ENCODE measurements at places on chromosomes 5 and 9.

GRCh38 chr5:717143-717542, 24.0 kb upstream of the TPPP start:
- DNase-seq = no peak

GRCh38 chr5:13278148-13278547, 666.3 kb downstream of the DNAH5 start:
- no peak for DNase-seq

DNA sequence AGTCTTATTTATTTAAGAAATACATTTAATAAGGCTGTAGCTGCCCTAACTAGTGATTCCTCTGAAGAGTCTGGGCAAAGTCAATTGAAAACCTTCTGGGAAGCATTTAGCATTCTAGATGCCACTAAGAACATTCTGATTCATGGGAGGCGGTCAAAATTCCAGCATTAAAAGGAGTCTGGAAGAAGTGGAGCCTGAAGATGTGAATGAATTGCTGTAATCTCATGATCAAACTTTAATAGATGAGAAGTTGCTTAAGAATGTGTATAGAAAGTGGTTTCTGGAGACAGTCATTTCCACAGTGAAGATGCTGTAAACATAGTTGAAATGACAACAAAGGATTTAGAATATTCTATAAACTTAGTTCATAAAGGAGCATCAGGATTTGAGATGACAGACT, 61.4 kb downstream of the WDR41 start:
- DNase-seq = no peak

DNA sequence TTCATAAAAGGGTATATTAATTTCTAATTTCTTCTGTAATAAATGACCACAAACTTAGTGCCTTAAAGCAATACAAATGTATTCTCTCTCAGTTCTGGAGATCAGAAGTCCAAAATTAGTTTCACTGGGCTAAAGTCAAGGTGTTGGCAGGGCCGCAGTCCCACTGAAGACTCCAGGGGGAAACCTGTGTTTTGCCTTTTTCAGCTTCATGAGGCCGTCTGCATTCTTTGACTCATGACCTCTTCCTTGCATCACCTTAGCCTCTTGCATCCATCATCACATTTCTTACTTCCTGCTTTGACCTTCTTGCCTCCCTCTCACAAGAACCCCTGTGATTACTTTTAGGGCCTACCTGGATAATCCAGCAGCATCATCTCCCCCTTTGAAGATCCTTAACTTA, 42.0 kb upstream of the ALDH1B1 start:
- DNase-seq = no peak

DNA sequence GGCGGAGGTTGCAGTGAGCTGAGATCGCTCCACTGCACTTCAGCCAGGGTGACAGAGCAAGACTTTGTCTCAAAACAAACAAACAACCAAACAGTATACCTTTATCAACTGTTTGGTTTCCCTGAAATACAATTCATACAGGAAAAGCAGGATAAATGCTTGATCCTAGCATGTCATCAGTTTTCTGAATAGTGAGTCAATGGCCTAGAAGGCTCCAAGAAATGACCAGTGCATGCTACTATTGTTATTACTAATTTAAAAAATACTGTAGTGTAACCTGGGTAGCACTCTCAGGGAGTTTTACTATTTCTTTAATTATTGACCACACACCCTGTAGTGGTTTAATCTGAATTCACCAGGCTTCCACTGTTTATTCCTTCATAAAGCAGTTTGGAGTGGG, 101.0 kb upstream of the PTPN3 start:
- DNase-seq = no peak

DNA sequence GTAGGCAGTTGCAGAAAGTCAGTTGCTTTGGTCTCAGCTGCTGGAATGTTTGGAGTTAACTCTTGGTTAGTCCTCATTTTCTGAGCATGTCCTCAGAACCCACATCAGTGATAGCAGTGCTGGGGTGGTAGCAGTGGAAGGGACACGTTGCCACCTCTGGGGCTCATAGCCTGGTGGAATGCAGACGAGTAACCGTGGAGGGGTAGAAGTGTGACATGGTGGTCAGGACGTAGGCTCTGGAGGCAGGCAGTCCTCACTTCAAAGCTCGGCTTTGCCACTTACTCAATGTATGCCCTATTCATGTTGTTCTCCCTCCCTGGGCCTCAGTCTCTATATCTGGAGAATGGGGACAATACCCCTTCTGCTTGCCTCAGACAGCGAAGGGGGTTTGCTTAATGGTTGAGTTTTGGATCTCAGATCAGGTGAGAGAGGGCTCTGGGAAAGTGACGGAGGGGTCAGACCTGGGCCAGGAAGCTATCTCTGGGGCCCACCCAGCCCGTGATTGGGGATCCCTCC, 62.8 kb downstream of the RGS3 start:
- DNase-seq = no peak

- DNase-seq = no peak
Observed at GRCh38 chr5:139670369-139671095, 22.4 kb downstream of the CXXC5 start.

DNA sequence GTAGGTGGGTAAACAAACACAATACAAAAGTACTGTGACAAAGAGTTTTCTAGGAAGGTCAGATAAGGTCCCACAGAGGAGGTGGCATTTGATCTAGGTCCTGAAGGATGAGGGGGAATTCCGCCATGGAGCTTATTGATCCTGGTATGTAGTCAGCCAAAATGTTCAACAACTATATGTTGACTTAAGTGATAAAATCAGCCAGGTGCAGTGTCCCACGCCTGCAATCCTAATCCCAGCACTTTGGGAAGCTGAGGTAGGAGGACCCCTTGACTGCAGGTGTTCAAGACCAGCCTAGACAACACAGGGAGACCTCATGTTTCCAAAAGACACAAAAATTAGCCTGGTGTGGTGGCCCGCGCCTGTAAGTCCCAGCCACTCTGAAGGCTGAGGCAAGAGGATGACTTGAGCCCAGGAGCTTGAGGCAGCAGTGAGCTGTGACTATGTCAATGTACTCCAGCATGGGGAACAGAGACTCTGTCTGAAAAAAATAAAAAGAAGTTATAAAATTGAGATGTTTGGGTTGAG, 46.4 kb upstream of the PLIN2 start:
- DNase-seq = no peak

GRCh38 chr5:79023348-79023747, 38.2 kb upstream of the ARSB start:
- DNase-seq = no peak

- DNase-seq = no peak
Observed at GRCh38 chr9:137286975-137287383, 9.5 kb downstream of the TOR4A start.

DNA sequence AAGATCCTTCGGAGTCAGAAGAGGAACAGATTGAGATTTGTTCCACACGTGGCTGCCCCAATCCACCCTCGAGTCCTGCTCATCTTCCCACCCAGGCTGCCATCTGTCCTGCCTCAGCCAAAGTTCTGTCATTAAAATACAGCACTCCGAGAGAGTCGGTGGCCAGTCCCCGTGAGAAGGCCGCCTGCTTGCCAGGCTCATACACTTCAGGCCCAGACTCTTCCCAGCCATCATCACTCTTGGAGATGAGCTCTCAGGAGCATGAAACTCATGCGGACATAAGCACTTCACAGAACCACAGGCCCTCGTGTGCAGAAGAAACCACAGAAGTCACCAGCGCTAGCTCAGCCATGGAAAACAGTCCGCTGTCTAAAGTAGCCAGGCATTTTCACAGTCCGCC, 85.9 kb downstream of the GOLPH3 start:
- DNase-seq = no peak

DNA sequence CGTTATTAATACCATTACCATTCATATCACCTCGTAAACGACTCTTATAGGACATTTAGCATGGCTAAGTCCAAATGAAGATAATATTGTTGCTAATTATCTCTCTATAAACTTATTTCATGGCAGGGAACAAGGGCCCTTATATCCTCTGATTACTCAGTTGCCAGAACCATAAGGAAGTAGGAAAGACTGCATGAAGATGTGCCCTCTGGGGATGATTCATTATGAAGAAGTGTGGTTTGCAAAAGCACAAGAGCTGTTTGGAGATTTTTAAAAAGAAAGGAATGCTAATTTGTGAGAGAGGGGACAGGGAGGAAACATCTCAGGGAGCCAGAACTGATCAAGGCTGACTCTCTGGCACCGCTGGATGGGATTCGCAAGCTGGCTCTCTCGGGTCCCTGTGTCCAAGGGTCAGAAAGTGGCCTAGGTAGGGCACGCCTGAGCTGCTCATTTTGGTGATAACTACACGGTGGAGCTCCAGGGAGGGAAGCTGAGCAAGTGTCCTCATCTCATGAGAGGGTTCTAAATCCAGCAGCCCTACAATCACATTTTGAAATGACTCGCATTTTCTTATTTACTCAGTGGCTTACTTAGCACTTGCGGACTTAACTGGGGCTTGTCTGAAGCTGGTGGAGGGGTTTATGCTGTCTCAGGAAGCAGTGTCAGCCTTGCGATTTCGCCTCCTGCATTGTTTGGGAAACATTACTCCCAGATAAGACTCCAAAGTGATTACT, 136.8 kb downstream of the C5orf15 start:
- DNase-seq = no peak

DNA sequence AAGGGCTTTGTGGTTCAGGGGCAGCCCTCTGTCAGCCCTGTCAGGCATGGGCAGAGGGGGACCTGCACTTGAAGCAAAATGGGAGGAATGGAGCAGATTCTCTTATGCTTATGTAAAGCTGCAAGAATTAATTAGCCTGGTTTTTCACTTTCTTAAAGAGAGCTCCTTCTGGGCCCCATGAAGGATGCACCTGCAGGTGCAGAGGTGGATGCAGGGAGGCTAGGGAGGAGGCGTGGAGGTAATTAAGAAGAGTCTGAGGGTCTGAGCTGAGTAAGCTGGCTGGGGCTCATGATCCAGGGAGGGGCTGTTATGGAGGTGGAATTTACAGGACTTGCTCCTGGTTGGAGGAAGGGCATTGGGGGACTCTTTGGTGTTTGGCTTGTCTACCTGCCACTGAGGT, 22.0 kb downstream of the NSG2 start:
- no peak for DNase-seq

DNA sequence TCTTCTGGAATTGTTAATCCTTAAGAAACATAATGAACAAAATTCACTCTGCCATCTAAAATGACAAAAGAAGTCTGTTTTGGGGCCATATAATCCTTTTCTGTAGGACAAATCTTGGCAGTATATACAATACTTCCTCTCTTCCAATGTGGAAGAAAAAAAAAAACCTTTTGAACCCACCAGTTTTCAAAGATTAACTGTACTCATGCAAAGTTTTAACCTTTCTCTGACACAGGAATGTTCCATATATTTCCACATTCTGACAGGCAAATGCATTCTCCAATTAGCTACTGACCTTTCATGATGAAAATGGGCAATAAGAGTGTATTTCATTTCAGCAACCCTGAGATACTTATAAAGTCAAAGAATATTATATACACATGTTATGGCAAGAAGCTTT, 65.4 kb downstream of the RNF130 start:
- DNase-seq = no peak

DNA sequence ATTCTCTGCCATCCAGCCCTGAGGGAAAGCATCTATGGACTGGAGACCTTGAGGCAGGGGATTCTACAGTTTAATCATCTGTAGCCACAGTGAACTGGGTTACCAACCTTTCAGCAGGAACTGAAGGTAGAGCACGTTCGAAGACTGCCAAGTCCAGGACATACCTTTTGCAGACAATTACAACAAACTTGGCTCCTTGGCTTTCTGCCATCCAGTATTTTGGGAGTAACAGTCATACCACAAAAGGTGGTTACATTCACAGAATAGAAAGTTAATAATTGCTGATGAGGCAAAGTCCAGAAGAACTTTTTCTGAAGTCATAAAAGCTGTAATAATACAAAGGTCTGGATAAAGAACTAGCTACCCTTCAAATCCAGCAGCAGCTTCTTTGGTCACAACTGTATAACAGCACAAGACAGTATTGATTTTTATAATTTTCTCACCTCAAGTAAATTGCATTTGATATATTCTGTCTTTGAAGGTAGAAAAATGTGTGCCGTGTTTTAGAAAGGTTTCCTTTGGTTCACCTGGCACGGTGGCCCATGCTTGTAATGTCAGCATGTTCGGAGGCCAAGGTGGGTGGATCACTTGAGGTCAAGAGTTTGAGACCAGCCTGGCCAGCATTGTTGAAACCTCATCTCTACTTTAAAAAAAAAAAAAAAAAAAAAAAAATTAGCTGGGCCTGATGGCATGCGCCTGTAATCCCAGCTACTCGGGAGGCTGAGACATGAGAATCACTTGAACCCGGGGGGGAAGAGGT, 236.6 kb downstream of the NR3C1 start:
- DNase-seq = no peak

DNA sequence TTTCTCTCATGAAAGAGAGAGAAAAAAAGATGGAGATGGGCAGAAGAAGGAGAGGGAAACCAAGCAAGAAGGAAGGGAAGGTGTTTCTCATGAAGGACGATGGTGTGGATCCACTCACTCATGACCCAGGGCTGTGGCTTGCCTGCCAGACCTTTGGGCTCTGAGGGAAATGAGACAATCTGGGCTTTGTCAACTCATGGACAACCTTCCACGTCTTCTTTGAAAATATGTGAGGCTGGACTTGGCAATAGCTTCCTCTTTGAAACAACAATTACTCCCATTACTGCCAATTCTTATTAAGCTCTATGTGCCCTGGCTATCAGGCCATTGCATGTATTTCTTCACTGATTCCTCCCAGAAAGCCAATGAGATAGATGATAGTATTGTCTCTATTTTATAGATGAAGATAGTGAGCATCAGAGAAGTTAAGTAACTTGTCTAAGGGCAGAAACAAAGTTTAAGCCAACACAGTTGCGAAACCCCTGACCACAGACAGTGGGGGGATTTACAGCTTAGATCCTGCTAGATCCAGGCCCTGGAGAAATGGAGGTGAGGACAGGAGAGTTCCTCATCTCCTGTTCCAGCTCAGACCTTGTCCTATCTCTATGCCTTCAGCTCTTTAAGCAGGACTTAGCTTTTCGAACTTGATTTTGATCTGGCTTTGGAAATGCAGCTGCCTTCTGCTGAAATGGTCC, 132.4 kb downstream of the GCNT1 start:
- no peak for DNase-seq

- DNase-seq = no peak
Observed at GRCh38 chr9:104802110-104802509, 38.2 kb downstream of the NIPSNAP3B start.

DNA sequence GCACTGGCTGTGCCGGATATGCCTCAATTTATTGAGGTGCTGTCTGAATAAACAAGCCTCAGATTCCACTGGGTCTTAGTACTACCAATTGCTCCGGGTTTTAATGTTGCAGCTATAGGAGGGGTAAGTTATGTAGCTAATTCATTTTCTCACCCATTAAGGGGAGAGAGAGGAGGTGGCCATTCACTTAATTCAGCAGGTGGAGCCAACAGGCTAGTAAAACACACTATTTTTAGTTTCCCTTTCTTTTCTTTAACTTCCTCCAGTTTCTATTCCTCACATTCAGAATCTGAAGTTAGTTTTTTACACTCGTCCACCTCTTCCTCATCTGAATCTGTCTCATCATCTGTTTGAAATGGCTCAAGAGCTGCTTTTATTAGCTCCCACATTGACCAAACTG, 105.6 kb upstream of the CDH10 start:
- DNase-seq = no peak

- no peak for DNase-seq
Observed at GRCh38 chr5:141694479-141694878, 12.4 kb upstream of the ARAP3 start.

- no peak for DNase-seq
Observed at GRCh38 chr9:112130997-112131396, 44.1 kb downstream of the SUSD1 start.
